ENCODE measurements at places on chromosomes 1 and 21. TPM values are rescaled to one million over a fixed set of nuclear protein-coding genes. Genes with fewer than 3 reads are reported as not detected.

BTBD19 gene
- total RNA-seq, result 4.4 TPM

FOXD2 gene
- under 0.01 TPM for total RNA-seq

APCS gene
- total RNA-seq, result not detected

KLHDC9 gene
- 0.28 TPM for total RNA-seq

AJAP1 gene
- under 0.01 TPM for total RNA-seq

SEC16B gene
- 1.7 TPM for total RNA-seq

TRPM2 gene
- total RNA-seq, result not detected

LINGO4 gene
- not detected for total RNA-seq

SPATA21 gene
- total RNA-seq, result not detected

OR2L3 gene
- total RNA-seq, result not detected

MIER1 gene
- total RNA-seq, result 42.0 TPM

C1QB gene
- total RNA-seq, result not detected

TMEM125 gene
- under 0.01 TPM for total RNA-seq

TMEM52 gene
- 0.19 TPM for total RNA-seq

LAMC2 gene
- 2.8 TPM for total RNA-seq

PFDN2 gene
- total RNA-seq, result 28.8 TPM

ATAD3A gene
- total RNA-seq, result 64.2 TPM

ASAP3 gene
- 10.5 TPM for total RNA-seq

KAZN gene
- total RNA-seq, result 3.4 TPM

F13B gene
- under 0.01 TPM for total RNA-seq

BRDT gene
- total RNA-seq, result not detected

IQGAP3 gene
- total RNA-seq, result 2.8 TPM

ERO1B gene
- total RNA-seq, result 3.3 TPM

PDC gene
- 0.38 TPM for total RNA-seq

LCA5L gene
- total RNA-seq, result 1.4 TPM

OR10J4 gene
- total RNA-seq, result not detected

PCBP3 gene
- 6.2 TPM for total RNA-seq

S100A6 gene
- total RNA-seq, result 730 TPM

ARHGAP29 gene
- total RNA-seq, result 60.3 TPM

NPR1 gene
- total RNA-seq, result 0.85 TPM

EFNA1 gene
- 1.4 TPM for total RNA-seq

OPTC gene
- not detected for total RNA-seq

DYNLT4 gene
- total RNA-seq, result not detected

IL19 gene
- not detected for total RNA-seq

DDR2 gene
- total RNA-seq, result 168 TPM

CRABP2 gene
- 8.1 TPM for total RNA-seq

UBE2U gene
- not detected for total RNA-seq

EFNA3 gene
- 3.1 TPM for total RNA-seq
